ENCODE measurements at places on chromosomes 1 and 21. TPM values are rescaled to one million over a fixed set of nuclear protein-coding genes. Genes with fewer than 3 reads are reported as not detected.
A peak's percentile ranks its signal among the peaks of the same experiment; 100 is the strongest.

Gene GJA5
- not detected for polyA plus RNA-seq

Gene APCS
- not detected for polyA plus RNA-seq

Gene GSTM5
- not detected for polyA plus RNA-seq

Gene DHX9
- polyA plus RNA-seq, result 205 TPM

Gene TTC22
- polyA plus RNA-seq, result not detected

Gene BEST4
- polyA plus RNA-seq, result not detected

Gene SLC6A17
- 2.2 TPM for polyA plus RNA-seq

Gene PAQR6
- polyA plus RNA-seq, result 10.6 TPM

Gene OR2AK2
- not detected for polyA plus RNA-seq

Gene IFNGR2
- polyA plus RNA-seq, result 21.6 TPM

DNA sequence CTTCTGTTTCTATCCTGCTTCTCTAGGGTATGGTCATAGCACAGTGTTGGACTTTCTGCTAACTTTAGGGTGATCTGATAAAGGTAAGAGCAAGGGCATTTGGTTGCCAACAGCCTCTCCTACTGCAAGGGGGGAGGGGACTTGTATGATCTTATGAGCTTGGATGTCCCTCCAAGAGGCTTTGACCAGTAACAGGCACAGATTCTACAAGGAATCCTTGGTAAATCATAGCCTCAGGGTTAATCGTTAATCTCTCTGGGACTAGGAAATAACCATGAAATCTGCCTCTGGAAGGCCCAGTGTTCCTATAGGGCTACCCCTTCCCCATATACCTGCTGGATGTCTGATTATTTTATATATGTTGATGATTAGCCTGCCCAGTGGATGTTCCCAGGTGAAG, 134.8 kb upstream of the TNFSF4 start:
- no peak for DNase-seq

DNA sequence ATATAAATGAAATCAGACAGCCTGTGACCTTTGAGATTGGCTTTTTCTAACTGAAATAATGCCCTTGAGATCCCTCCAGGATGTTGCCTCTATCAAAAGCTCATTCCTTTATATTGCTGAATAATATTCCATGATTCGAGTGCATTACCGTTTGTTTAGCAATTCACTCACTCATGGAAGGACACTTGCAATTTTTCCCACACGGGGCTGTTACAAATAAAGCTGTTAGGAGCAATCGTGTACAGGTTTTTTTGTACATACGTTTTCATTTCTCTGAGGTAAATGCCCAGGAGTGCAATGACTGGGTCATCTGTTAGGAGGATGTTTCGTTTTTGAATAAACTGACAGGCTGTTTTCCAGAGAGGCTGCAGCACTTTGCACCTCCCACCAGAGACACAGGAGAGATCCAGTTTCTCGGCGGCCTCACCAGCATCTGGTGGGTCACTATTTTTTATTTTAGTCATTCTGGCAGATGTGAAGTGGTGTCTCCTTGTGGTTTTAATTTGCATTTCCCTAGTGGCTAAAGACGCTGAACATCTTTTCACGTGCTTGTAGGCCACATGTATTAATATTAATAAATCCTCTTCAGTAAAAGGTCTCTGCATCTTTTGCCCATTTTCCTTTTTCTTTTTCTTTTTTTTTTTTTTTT, 11.0 kb downstream of the PRDM15 start:
- no peak for DNase-seq

GRCh38 chr1:93827128-93827527, 51.9 kb downstream of the DNTTIP2 start:
- DNase-seq, result no peak

- no peak for DNase-seq
These were observed 4.4 kb downstream of the HPCA start for GRCh38 chr1:32890516-32891240.

GRCh38 chr21:40562242-40563002, 284.5 kb downstream of the DSCAM start:
- DNase-seq, result no peak

DNA sequence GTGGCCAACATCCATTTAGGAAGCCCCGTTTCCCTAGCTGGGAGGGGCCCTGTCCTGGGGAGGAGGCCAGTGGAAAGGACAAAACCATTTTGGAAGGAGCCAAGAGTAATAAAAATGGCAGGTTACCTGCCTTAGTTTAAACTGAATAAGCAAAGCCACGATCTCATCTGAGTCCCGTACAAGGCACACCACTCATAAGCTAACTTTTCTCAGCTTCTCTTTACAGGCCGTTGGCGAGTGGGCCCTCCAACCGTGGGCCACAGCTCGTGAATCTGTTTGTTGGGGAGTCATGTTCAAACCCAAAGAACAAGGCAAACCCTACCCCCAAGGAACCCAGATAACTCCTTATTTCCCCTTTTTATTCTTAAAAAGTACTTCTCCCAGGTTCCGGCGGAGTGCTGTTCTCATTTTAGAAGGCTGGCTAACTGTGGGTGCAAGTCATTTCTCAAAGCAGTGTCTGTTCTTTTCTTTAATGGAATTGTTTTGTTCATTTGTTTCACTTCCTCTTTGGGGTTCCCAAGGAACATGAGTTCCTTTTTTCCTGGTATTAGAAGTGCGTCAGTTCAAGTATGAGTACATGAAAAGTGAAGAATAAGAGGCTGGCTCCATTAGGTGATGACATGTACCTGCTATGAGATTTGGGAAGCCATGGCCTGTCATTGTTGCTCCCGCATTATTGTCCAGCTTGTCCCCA, 89.0 kb downstream of the PSMG1 start:
- DNase-seq, result no peak

DNA sequence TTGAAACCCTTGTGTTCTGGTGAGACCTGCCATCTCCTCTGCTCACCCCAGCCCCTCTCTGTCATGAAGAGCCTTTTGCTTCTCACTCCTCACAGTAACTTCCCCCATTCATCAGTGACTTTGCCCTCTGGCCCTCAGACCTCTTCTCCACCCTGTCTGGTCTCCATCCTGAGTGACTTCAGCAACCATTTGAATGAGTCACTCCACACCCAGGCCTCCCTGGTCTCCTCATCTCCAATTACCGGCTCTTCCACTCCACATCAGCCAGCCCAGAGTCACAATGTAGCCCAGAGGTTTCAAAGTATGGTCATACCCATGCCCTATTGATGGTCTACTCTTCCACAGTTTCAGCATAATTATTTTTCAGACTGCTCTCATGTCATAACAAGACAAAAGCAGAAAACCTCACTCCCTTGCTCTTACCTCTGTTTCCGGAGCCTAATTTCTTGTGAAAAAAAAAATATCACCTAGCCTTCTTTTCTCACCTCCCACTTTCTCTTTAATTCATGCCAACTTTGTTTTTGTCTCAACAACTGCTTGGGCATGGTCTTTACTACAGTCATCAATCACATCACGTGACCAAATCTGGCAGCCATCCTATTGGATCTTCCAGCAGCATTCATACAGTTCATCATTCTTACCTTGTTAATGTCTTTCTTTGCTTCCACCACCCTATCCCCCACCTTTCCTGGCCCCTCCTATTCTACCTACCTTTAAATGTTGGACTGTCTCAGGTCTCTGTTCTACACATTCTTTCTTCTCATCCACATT, 35.6 kb upstream of the NEK7 start:
- peak; percentile 26 for DNase-seq

- no peak for DNase-seq
These were observed 97.7 kb downstream of the RYR2 start for GRCh38 chr1:237139732-237140131.

- DNase-seq, result peak; percentile 13
These were observed 1.5 kb downstream of the RO60 start for GRCh38 chr1:193060938-193061337.

- DNase-seq, result no peak
These were observed 9.2 kb downstream of the SMIM12 start for GRCh38 chr1:34850382-34850781.

GRCh38 chr1:51276286-51276685, 40.2 kb downstream of the RNF11 start:
- DNase-seq, result no peak

- DNase-seq, result no peak
These were observed 75.4 kb downstream of the MRPL37 start for GRCh38 chr1:54275349-54275748.

DNA sequence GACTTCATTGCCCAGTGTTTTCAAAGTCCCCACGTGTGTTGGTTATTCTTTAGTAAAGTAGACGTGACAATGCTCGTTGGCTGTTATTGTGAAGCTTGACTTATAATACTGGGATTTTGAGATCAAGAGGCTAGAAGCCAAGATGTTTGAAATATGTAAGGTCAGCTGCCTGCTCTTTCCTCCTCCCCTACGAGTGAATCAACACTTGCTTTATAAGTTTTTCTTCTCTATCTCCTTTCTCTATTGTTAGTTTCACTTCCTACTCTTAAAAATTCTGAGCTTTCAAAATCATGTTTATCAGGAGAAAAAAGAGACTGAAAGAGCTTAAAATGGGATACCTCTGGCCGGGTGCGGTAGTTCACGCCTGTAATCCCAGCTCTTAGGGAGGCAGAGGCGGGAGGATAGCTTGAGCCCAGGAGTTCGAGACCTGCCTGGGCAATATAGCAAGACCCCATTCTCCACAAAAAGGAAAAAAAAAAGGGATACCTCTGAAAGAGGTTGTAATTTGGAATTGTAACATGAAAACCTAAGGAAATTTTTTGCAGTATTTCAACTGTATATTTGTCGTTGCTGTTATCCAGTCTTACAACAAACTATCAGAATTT, 72.0 kb downstream of the EPB41 start:
- no peak for DNase-seq

- no peak for DNase-seq
These were observed 4.1 kb downstream of the ADORA1 start for GRCh38 chr1:203131548-203132200.

GRCh38 chr21:39078322-39079065, 104.8 kb downstream of the PSMG1 start:
- DNase-seq, result no peak

DNA sequence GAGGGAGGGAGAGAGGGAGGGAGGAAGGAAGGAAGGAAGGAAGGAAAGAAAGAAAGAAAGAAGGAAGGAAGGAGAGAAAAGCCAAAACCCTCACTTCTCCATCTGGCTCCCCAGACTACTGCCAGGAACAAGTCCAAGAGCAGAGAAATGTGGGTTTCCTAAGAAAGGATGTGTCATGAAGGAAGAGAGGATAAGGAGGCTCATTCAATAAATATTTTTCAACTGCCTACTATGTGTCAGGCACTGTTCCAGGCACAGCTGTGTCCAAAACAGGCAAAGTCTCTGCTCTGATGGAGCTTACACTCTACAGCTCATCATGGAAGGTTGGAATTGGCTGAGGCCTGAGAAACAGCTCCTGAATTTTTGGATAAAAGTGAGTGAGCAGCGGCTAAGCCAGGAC, 42.6 kb upstream of the ATP2B4 start:
- DNase-seq, result no peak

DNA sequence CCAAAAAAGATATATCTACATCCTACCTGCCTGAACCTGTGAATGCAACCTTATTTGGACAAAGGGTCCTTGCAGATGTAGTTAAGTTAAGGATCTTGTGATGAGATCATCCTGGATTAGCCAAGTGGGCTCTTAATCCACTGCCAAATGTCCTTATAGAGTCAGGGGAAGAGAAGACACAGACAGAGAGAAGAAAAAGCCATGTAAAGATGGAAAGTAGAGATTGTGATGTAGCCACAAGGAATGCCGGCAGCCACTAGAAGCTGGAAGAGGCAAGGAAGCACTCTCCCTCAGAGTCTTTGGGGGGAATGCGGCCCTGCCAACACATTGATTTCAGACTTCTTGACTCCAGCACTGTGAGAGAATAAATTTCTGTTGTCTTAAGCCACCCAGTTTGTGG, 16.2 kb downstream of the HSD11B1 start:
- DNase-seq, result no peak

- peak; percentile 7 for DNase-seq
These were observed 83.0 kb upstream of the ZC3H12A start for GRCh38 chr1:37391211-37392011.

DNA sequence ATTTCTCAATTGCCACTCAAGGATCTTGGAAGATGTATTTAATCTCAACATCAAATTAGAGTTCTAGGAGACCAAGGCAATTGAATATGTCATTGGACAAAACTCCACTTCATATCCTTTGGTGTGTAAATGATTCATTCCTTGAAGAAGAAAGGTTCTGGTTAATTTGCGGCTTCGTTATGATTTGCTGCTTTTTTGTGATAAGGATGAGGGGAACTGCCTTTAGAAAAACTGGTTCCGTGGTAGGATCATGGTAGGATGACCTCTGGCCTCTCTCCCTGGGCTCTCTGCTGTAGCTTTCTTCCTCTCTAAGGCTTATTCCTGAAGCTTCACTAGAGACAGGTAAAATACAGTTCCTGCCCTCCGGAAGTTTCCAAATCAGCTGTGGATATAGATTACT, 51.5 kb upstream of the ERRFI1 start:
- no peak for DNase-seq

DNA sequence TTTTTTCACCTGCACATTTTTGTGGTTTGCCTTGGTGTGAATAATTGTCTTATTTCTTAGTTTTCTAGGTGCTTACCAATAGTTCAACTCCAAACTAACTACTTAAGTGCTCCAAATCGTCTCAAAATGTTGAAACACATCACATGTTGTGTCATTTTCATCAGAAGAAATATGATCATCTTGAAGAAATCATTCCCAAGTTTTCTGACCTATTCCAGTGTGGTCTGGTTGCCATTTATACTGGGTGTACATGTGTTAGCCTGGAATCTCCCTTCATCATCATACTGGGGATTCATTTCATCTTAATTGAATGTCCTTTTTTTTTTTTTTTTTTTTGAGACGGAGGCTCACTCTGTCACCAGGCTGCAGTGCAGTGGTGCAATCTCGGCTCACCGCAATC, 67.0 kb downstream of the EIF2B3 start:
- DNase-seq, result no peak

DNA sequence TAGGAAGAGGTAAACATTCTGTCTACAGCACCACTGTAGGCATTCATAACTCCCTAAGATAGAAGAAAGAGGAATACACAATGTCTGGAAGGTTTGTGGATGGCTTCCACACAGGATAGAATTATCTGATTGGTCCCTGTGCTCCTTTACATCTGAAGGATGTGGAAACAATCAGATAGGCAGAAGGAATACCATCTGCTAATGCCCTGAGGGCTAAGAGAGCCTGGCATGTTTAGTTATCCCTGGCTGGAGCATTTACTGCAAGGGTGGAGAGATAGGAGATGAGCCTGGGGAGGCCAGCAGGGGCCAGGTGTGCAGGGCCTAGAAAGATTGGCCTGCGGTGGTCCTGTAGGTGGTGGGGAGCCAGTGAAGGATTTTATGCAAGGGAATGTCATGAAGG, 8.6 kb upstream of the ACBD3 start:
- DNase-seq, result no peak

DNA sequence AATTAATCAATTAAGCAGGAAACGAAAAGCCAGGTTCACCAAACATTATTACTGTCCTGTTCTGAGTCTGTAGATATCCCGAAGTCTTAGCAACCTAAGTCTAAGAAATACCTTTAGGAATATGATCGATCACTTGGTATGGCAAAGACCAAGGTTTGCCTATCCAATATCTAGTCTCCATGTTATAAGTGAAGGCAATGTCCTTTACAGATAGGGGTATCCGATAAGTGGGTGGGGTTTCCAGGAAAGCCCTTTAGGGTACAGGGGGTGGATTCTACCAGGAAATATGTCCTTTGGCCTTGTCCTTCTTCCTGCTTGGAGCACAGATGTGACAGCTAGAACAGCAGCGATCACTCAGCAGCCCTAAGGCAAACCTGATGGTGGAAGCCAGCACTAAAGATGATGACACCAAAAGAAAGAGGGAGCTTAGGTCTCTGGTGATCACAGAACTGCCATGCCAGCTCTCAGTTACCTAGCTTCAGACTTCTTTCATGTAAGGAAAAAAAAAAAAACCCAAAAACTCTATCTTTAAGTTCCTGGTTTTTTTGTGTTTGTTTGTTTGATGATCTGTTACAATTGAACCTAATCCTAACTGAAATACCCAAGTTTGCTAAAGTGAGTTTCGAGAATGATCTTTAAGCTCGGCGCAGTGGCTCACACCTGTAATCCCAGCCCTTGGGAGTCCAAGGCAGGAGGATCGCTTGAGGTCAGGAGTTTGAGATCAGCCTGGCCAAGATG, 40.8 kb downstream of the DSTYK start:
- DNase-seq, result no peak

All from A549 (cell line).